ENCODE measurements at places on chromosomes 5 and 9.

DNA sequence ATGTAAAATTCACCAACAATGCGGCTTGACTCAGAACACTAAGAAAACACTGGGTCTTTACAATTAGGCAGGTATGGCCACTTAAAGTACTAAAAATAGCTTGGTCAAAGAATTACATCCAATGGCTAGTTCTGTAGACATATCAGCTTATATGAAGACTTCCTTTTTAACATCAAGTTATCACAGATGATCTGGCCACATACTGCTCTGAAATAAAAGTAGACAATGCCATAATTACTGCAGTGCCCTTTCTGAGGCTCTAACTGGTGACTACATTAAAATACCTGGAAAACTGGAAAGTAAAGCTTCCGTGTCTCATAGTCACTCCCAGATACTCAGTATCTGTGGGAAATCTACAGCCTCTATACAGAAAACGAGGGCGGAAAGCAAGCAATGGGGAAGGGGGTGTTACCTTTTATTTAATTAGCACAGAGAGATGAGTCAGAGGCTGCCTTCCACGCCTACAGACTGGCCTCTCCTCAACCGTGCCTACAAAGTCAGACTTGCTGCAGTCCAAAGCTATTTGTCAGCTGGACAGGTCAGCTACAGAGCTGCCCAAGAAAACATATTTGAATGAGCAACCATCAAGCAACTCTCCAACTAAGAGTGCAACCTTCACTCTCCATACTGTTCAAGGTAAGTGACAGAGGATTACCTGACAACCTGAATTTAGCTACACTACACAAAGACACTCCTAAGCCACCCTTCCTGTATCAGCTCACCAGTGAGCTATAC, 8.7 kb downstream of the SERINC5 start:
- peak; percentile 4 for DNase-seq

GRCh38 chr5:103706939-103707682, 144.5 kb upstream of the NUDT12 start:
- no peak for DNase-seq

- DNase-seq, result peak; percentile 48
Observed at GRCh38 chr9:137276473-137277328, 825 bp upstream of the TOR4A start.

GRCh38 chr5:129398026-129398678, 61.9 kb upstream of the ADAMTS19 start:
- DNase-seq, result no peak

- peak; percentile 52 for DNase-seq
Observed at GRCh38 chr5:55936100-55936693, 58.6 kb downstream of the IL6ST start.

- DNase-seq, result no peak
Observed at GRCh38 chr9:137218754-137219271, 3.2 kb downstream of the RNF208 start.

DNA sequence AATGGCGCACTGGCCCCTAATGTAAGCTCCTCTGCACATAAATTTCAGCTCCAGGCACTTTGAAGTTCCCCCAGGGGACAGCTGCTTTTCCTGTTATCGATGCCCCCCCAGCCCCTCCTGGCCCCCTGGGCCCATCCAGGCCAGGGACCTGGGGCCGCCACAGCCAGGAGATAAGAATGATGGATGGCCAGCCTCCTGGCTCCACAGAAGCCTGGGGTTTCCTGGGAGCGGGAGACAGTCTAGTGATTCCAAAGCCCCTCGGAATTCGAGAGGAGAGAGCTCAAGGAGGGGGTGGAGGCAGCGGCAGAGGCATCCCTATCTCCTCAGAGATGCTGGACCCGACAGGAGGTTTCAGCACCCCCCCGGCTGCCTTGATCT, 98.4 kb upstream of the HAND1 start:
- no peak for DNase-seq

GRCh38 chr9:124270504-124271335, 13.0 kb downstream of the NEK6 start:
- DNase-seq, result no peak

GRCh38 chr9:35562895-35563780, 41.9 kb upstream of the TESK1 start:
- no peak for DNase-seq

GRCh38 chr9:4424891-4425290, 65.4 kb upstream of the SLC1A1 start:
- no peak for DNase-seq

DNA sequence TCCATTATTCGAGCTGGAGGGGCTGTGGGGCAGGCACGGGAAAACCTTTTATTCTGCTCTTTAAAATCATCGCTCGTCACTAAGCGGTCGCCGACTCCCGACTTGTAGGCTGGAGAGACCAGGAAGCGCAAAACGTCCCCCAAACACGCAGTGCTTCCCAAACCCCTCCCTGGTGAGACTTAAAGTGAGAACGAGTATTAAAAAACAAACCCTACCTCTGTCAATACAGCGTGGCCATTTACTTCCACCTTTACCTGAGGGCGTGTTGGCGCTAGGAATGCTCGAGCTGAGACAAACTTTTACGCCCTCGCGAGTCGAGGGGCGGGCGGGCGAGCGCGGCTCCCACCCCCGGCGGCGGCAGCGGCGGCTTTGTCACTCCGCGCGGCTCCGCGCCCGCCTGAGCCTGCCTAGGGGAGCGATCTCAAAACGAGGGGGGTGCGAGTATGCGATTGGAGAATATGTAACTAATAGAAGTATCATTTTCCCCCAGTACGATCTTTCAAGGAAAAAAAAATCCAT, at the start of gene NR2F1-AS1:
TSS of gene NR2F1-AS1 (minus strand) at position 293 of the 519 bp plus-strand sequence.
- no peak for DNase-seq

DNA sequence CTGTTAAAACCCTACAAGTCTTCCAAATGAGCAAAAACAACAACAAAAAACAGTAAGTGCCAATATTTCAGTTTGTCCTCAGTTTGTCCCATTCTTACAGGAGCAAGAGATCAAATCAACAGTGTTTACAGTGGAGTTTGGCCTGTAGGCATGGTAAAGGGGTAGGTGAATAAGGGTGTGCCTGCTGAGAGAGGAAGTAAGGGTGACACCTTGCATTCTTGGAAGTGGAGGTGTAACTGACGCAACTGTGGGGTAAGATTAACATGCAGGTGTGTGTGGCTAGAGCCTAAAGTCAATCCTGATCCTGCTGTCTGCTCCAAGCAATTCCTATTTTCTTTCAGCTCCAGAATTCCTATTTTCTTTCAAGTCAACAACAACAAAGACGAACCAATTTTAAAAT, 43.4 kb downstream of the PFDN1 start:
- no peak for DNase-seq

- DNase-seq, result no peak
Observed at GRCh38 chr9:129305246-129305645, 127.2 kb upstream of the IER5L start.

- no peak for DNase-seq
Observed at GRCh38 chr5:141779503-141779973, 97.5 kb upstream of the ARAP3 start.

- DNase-seq, result no peak
Observed at GRCh38 chr5:66643387-66643786, 47.2 kb downstream of the MAST4 start.

DNA sequence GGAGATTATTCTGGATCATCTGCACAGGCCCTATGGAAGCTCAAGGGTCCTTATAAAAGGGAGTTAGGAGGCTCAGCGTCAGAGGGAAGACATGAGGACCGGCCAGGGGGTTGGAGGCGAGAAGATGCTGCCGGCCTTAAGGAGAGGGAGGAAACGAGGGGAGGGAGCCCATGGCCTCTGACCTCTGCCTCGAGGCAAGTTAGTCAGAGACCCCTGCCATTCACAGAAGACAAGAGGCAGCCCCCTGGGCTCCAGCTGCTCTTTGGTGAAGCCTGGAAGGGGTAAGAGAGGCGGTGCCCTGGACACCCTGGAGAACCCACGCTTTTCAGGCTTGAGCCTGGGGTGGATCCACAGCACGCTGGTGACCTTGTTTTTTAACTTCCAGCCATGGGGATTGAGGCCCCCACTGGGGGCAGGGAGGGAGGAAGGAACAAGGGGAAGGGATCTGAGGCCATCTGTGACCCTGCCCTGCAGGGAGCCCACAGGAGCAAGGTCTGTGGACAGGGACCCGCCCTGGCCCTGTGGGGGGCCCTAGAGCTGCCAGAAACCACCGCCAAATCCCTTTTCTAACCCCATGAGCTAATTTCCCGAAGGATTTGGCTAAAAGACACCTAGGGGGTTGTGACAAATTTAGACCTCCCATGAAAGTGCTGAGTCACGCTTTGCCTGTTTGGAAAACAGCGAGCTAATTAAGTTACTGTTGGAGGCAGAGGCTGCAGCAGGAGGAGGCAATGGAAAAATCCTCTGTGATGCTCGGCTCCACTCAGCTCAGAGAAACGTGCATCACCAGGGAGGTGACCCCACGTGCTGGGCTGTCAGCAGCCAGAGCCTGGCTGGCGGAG, 49.7 kb downstream of the OLFM1 start:
- DNase-seq, result no peak

GRCh38 chr9:69609156-69609555, 63.0 kb downstream of the APBA1 start:
- DNase-seq, result no peak

GRCh38 chr5:140631831-140632365, 1.1 kb downstream of the CD14 start:
- DNase-seq, result no peak

DNA sequence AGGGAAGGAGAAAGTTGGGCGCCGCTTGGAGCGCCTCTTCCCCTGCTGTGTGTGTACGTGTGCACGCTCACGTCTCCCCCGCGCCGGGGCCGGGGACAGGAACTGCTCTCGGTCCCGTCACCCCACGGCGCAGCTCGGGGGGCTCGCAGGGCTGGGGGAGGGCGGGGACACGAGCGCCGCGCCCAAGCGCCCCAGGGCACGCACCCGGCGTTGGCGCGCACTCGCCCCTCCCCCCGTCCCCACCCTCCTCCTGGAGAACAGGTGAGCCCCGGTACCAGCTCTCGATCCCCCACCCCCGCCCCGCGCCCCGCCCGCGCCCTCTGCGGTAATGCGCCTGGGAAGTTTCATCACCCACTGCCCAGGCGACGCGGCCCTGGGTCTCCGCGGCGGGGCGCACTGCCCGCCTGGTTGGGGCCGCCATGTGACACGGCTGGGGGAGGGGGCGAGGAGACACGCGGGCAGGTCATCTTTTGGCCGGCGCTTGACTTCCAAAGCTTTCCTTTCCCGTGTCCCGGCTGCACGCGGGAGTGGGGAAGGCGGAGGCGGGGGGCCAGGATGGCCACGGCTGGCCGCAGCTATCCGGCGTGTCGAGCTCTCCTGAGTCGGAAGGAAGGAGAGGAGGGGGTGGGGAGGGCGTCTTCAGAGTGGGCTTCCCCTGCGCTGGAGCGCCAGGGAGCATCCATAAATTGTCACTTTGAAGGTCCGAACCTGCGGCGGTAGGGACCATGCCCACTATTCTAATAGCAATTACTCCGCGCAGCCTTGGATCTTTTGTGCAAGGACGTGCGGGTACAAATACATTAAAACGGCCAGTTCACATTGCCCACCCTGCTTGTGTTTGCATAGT, 1.5 kb upstream of the STC2 start:
- peak; percentile 67 for DNase-seq

DNA sequence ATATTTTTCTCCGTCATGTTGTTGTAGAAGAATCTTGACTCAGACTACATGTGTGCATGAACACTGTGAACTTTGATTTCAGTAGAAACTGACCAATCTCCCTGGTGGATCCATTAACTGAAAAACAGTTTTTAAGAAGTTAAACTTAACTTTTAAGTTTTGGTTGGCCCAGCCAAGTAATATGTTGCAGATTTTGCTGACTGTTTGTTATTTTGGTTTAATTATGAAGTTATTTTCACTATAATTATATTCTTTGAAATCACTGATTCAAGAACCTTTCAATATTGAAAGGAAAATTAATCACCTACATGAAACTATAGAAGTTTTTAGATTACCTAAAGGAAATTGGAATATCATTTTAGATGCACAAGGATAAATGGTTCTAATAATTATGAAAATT, 373.6 kb upstream of the COX7C start:
- no peak for DNase-seq

GRCh38 chr5:129917224-129917623, 13.0 kb downstream of the CHSY3 start:
- DNase-seq, result no peak

DNA sequence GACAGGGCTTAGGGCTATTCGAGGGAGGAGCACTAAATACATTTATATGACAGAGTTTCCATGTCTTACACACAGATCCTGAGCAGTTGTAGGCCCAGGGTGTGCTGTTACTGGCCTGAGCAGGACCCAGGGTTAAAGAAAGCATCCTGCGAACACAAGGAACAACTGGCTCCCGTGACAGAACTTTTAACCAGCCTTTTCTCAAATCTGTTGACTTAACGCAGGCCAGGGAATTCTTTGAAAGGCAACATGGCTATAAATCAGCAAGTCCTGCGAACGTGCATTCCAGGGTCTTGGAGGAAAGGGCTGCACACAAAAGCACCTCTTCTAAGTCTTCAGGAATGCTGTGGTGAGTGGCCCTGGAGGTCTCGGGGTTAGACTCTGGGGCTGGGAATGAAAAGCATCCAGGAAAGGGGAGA, 45.2 kb upstream of the ANKRD55 start:
- DNase-seq, result no peak

- no peak for DNase-seq
Observed at GRCh38 chr5:52708463-52708862, 79.3 kb upstream of the ITGA1 start.

- DNase-seq, result no peak
Observed at GRCh38 chr5:158725297-158725851, 374.3 kb downstream of the EBF1 start.

DNA sequence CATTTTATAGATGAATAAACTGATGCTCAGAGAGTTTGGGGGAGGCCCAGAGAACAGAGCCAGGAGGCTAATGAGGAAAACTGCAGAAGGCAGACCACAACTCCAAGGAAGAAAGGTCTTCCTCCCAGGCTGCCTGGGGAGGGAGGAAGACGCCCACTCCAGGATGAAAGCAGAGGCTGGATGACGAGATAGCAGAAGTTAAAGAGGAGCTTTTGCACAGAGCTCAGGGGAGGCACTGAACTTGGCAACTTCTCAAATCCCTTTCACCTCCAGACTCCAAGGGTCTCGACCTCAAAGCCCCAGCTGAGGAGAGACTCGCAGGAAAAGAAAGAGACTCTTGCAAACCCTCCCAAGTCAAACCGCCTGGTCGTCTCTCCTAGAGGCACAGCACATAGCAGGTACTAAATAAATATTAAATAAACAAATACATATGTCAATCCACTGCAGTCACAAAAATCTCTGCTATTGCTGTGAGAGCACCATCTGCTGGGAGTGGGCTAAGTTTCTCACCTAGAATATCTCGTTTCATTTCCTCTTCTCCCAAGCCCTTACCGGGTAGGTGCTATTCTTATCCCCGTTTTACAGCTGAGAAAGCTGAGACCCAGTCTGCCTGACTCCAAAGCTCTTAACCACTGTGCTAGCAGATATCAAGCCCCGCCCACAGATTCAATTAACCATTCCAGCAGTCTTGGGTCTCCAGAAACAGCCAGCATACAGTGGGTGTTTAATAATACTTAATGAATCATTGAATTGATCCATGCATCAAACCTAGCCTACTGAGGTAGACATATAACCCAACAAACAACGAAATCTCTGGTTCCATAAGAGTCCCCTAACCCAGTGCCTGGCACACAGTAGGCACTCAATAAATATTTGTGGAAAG, 97.8 kb upstream of the HAND1 start:
- DNase-seq, result peak; percentile 26
